EH (cell line): ENCODE measurements at places on chromosomes 12 and 14.
A peak's percentile ranks its signal among the peaks of the same experiment; 100 is the strongest.

DNA sequence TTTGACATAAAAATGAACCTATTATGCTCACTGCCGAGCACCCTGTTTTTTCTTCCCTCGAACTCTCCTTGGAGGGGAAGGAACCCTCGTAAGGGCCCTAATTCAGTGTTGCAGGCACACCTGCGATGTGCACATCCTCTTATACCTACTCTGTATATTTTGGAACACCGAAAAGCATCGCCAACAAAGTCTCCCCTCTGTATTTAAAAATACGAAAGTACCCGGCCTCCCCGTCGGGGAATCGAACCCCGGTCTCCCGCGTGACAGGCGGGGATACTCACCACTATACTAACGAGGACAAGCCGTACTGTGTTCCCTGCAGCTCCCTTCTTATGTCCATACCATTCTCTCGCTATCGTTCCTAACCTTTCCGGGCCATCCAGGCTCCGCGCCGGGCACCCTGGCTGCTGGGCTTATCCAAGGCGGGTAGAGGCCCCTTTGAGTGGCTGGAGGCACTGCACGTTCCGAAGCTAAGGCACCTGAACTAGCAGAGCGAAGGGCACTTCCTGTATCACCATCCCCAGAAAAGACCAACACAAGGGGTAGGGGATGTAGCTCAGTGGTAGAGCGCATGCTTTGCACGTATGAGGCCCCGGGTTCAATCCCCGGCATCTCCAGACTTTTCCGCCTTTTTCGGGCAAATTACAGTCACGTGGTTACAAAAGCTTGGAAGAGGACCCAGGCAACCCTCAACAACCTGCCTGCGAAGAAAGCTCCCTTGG is 25.1 kb upstream of the UBC start:
- DNase-seq, result peak; percentile 97

DNA sequence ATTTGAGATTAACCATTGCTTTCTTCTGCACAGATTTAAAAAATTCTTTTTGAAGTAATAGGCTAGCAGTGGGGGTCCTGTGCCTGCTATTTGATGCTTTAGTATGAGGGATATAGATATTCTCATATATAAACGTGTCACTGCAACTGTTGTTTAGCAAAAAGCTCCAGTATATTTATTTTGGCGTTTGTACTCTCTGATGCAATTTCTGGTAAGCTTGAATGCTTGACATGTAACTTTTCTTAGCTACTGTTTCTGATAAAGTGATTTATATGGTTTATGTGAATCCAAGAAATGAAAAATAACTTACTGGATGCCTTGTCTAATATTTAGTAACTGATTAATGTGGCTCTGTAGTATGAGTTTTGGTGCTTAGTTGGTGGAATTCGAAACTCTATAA is 77.1 kb downstream of the TTLL5 start:
- DNase-seq, result peak; percentile 3

DNA sequence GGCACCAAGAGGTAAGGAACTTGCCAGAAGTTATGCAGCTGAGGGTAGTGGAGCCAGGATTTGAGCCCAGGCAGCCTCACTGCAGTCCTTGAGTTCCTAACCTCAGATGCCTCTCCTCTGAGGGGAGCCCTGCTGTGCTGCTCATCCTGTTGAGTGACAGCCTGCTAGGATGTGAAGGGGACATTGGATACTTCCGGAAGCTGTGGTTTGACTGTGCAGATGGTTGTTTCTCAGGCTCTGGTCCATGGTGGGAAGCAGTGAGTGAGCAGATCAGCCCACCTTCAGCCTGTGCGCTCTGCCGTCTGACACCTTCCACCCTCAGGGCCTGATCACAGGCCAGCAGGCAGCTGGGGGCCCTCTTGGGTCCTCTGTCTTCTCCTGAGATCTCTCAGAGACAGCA is 253.2 kb downstream of the CACNA1C start:
- peak; percentile 66 for DNase-seq

DNA sequence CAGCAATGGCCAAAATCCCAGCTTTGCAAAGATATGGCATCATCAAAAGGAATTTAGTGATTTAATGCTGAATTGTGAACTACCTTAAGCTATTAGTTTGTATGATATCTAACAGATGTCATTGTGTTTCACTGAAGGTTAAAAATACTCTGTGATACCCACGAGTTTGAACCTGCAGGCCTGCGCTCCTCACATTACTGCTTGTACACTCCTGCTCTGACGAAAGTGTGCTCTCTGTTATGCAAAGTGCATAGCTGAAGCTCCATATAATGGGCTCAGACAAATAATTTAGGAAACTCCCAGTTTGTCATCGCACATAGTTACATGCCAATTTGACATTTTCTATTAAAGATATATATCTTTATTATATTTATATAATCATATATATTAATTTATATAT is 52.2 kb downstream of the SPPL3 start:
- DNase-seq, result no peak

GRCh38 chr12:40969796-40970195 is 218.3 kb upstream of the PDZRN4 start:
- DNase-seq, result no peak
